ENCODE measurements at places on chromosomes 2 and 18.

DNA sequence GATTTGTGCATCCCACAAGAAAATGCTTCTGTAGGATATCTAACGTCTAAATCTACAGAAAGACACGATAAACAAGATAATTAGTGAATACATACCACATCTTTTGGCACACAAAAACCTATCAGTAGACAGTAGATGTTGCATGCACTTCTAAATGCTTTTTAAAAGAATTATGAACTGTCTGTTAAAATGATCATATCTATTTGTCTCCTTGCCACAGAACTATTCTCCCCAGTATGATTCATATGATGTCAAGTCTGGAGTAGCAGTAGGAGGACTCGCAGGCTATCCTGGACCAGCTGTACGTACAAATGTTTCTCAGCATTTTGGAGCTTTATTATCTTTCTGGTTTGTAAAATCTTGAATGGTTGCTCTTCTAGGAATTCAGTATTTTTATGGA is 12.7 kb downstream of the COL3A1 start:
- no peak for DNase-seq

GRCh38 chr2:85710687-85711577 is 16.8 kb downstream of the GNLY start:
- DNase-seq: no peak

DNA sequence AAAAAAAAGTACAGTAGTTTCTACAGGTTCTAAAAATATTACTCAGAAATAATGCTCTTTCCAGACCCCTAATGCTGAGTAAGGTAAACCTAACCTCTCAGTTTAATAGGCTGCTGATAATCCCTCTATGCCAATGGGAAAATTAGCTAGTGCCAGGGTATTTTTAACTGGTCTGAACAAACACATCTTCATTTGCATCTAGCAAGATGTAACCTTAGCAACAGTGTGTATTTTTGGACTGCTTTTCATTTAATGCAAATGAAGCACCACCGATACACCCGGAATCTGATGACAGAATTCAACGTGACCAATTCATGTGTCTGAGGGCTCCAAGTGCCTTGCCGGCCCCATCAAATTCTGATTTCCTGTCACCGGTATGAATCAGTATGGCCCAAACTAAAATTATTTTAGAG is 47.4 kb upstream of the CYRIA start:
- peak; percentile 26 for DNase-seq

DNA sequence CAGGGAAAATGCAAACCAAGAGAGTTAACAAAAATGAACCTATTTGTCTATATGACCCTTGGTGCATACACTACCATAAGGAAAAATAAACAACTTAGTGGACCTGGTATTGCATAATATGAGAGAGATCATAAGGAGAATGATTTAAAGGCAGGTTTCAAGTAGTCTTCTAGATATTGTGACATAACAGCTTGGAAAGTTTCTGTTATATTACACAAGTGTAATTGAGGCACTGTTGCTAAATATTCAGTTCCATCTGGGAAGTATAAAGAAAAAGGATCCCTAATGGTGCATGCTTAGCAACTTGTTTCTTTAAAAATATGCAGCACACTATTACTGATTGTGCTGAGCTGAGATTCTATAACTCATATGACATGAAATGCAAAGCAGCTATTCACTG is 252.2 kb upstream of the SPHKAP start:
- DNase-seq: no peak

DNA sequence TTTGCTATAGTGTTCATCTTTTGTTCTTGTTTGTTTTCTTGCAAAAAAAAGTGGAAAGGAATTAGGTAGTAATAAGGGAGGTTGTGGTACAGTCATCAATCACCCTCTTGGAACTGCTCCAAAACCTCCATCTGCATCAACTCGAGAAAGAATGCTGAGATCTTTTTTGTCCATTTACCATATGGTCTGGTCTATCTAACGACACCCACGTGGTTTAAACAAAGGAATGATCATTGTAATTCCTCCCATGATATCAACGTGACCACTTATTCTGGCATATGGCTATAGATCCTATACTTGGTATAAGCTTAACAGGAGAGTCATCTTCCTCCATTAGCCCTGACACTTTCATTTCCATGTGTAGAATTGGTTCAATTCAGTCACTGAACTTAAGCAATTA is 1025.3 kb upstream of the NXPH2 start:
- no peak for DNase-seq

DNA sequence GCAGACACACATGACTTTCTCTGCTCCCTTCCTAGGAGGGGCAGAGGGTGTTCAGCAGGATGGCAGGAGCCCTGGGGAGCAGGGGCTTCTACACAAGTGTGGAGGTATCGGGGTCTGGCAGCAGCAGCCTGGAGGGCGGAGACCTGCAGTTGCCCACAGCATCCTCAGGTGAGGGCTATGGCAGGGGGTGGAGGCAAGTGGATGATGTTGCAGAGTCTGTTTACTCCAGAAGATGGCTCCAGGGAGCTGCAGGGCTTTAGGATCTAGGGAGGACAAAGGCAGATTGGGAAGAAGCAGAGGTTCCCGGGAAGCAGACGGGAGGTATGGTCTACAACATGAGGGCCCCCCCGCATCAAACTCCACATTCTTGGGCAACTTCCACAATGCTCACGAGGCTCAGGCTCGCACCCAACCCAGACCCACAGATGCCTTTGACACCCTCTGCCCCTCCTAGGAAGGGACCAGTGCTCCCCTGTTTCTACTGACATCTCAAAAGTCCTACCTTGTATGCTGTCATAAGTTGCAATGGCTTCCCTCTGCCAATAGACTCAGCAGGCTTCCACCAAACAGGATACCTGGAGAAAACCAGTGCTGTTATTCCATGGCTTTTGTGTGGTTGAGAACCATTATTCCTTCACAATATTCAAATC is 12.0 kb upstream of the ATP6V1C2 start:
- no peak for DNase-seq

DNA sequence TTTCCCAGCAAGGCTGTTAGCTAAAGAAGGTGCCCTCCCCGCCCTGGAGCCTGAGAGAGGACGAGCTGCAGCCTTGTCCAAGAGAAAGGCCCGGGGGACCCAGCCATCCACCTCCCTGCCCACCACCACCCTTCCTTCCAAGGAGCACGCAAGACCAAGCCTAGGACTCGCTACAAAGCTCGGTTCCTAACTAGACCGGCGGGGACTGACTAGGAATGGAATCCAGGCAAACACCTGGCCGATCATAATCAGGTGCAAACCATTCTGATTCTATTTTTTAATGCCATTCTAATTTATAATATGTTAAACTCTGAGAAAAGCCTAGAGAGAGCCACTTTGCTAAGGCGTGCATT is 19.7 kb upstream of the TUBB6 start:
- no peak for DNase-seq

DNA sequence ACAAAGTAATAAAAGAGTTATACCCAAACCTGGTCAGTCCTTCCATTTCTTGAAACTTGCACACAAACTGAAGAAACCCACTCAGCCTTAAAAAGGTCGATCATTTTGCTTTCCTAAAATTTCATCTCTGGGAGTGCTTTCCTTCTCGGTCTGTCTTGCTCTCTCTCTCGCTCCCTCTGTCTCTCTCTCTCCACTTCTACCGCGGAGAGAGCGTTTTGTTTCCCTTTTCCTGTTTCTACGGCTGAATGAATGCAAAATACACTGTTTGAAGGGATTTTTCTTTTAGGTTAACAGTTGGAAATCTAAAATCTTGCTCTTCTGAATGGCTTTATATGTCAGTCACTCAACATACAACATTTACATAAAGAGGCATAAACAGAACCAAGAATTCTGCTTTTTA is 424.2 kb downstream of the TGIF1 start:
- no peak for DNase-seq

DNA sequence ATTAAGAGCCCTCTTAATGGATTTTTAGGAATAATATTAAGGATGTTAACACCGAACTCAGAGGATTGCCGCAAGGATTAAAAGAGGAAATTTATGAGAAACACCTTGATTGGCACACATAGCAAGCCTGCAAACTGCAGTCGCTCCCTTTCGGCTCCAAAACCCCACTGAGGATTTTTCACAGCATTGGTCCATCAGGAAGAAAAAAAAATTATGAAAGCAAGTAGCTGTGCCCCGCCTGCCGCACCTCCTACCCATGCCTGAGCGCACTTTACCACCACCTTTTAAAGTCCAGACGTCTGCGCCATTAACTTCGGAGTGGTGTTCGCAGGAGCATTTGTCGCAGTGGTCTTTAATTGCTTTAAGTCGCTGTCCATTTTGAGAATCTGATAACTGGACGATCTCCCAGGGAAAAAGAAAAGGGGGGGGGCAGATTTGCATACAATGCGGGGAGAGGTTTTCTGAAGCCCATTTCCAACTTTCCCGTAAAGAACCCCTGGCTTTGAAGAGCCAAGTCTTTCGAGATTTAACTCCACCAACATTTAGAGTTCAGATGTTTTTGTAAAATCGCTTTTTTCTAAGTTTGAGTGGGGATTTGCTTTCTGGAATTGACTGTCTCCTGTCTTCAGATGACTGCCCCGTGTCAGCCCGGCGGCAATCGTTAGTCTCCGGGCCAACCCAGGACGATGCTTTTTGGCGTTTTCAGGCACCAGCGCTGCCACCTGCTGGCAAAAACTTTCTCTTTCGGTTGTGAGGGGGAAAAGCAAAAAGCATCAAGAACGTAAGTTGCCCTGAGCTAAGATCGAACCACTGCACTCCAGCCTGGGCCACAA is 913 bp upstream of the TRABD2A start:
- DNase-seq: peak; percentile 67

- DNase-seq: no peak
Measured at GRCh38 chr2:163675388-163675787, 60.4 kb downstream of the FIGN start.

- DNase-seq: no peak
Measured at GRCh38 chr2:207260021-207260420, 94.3 kb upstream of the KLF7 start.

- peak; percentile 28 for DNase-seq
Measured at GRCh38 chr2:12718015-12718671, 1.4 kb downstream of the TRIB2 start.

GRCh38 chr2:74051504-74051903 is 66.8 kb downstream of the TET3 start:
- DNase-seq: no peak

- DNase-seq: no peak
Measured at GRCh38 chr2:97730245-97730644, 16.9 kb downstream of the ZAP70 start.

GRCh38 chr2:35870713-35871112 is 484.9 kb upstream of the CRIM1 start:
- DNase-seq: no peak

GRCh38 chr2:144670080-144670479 is 150.2 kb upstream of the ZEB2 start:
- DNase-seq: no peak

DNA sequence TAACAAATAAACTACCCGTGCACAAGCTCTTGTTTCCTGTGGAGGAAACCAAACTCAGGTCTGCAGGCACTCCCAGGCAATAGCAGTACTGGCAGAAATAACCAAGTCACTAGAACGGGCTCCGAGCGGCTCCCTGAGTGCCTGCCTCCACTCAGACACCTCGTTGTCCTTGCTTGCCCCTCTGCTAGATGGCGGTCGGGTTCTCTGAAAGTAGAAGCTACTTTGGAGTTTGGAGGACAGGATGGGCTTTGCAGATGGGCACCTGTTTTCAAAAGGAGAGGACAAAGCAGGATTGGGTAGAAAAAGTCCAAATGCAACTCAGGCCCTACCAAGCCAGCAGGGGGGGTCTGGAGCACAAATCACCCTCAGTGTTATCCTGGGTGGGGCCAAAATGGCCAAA is 136.4 kb downstream of the LRRC30 start:
- DNase-seq: no peak

- no peak for DNase-seq
Measured at GRCh38 chr2:18516112-18516511, 44.3 kb downstream of the RDH14 start.

- DNase-seq: no peak
Measured at GRCh38 chr18:10525371-10525691, 496 bp upstream of the NAPG start.

GRCh38 chr2:205903549-205904129 is 182.3 kb downstream of the INO80D start:
- DNase-seq: no peak

GRCh38 chr18:34623557-34623956 is 86.5 kb upstream of the DTNA start:
- DNase-seq: no peak

DNA sequence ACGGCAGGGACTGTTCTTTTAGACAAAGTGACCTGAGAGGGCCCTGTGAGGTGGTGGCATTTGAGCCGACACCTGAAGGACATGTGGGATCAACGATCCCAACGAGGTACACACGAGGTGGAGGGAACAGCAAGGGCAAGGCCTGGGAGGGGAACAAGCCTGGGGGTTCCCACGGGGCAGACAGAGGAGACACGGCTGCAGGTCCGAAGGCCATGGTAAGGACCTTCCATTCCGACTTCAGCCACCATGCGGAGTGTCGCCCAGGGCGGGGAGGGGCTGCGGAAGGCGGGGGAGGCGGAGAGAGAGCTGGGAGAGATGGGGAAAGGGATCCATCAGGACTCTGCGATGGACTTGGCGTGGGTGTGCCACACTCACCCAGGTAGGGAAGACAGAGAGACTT is 151.8 kb downstream of the HDAC4 start:
- DNase-seq: no peak

DNA sequence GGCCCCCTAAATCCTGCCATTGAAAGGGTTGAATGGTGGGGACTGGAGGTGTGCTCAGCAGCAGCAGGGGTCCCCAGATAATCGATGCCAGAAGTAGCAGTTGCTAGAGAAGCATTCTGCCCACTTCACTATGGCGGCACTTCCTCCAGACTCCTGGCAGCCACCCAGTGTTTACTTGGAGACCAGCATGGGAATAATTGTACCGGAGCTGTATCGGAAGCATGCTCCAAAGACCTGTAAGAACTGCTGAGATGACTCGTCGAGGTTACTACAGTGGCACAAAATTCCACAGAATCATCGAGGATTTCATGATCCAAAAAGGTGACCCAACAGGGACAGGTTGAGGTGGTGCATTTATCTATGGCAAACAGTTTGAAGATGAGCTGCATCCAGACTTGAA is 11.0 kb upstream of the GAREM2 start:
- no peak for DNase-seq

DNA sequence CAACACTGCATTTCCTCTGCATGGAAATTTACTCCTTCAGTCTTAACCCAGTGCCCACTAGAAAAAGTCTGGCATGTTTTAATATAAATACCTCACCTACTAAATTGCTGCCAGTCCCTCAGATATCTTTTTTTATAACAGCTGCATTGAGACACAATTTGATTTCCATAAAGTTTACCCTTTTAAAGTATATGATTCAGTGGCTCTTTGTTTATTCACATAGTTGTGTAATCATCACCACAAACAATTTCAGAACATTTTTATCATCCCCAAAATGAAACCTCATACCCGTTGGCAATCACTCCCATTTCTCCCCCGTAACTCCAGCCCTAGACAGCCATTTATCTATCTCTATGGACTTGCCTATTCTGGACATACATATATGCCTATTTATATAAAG is 17.0 kb upstream of the FRZB start:
- no peak for DNase-seq

Measured in cerebellum (tissue), 4 donors.